ENCODE measurements at places on chromosomes 3 and 15.
A peak's percentile ranks its signal among the peaks of the same experiment; 100 is the strongest.

DNA sequence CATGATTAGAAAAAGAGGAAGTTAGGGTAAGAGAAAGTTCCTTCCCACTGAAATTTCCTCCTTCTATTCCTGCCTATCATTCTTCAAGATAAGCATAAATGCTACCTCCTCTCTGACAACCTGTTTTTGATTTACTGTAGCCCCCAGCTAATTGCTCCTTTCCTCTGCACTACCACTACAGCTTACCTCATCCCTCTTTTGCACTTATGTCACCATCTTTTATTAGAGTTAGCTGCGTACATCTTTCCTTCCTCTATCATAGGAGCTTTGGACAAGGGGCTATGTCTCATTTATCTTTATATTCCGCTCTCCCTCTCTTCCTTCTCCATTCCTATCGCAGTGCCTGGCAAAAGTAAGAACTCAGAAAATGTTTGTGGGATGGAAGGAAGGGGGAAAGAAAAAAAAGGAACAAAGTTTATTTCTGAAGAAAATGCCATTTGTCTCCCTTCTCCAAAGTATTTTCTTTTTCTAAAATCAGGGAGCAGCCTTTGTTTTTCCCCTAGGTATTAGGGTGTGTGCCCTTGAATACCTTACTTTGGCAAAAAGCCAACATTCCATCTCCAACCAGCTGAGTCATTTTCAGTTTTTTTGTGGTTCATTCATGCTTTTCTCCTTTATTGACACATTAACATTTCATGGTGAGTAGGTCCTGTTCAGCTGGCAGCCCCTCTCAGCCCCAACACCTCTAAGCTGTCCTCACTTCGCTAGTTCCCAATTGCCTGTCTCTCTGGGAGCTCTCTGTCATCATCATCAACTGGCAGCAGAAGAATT, 87.6 kb upstream of the SOX2 start:
- no peak for DNase-seq

GRCh38 chr3:195147649-195148080, 123.3 kb downstream of the XXYLT1 start:
- DNase-seq: no peak

DNA sequence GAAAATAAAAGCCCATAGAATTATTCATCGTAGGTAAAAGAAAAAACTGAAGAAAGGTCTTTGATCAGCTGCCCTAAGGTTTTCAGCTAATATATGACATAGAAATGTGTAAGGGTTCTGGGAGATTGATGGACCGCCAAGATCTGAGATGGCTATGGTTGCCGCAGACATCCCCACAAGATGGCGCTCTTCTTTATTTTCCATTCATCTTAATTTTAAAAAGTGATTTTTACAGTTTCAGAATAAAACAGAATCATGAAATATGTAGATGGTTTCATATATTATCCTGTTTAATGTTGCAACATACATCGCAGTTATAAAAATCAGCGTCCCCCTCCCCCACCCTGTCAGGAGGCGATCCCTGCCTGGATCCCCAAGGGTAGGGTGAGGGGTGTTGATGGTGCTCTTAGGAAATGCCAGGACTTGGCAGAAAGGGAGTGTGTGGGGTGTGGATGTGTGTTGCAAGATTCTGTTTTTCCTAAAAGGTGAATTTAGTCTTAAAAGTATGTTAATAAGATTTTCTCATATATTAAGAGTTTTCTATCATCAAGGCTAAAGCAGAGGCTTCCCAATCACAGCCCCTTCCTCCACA, 68.8 kb downstream of the ANXA2 start:
- peak; percentile 15 for DNase-seq

- no peak for DNase-seq
Observed at GRCh38 chr15:35736150-35736549, 190.2 kb upstream of the DPH6 start.

DNA sequence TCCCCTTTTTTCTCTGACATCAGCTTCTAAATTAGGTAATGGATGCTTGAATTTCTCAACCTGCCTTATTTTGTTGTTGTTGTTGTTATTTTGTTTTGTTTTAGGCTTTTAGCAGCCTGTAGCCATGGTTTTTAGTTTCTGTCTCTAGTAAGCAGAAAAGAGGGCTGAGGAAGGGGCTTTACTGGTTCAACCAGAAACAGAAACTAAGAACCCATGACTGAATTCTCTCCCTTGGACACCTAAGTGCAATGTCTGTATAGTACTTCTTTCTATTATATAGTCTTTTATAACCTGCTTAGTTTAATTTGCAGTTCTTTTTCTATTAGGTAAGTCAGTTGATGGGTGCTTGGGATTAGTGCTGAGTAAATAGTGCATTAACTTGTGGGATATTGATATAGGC, 129.0 kb downstream of the BBX start:
- DNase-seq: no peak

DNA sequence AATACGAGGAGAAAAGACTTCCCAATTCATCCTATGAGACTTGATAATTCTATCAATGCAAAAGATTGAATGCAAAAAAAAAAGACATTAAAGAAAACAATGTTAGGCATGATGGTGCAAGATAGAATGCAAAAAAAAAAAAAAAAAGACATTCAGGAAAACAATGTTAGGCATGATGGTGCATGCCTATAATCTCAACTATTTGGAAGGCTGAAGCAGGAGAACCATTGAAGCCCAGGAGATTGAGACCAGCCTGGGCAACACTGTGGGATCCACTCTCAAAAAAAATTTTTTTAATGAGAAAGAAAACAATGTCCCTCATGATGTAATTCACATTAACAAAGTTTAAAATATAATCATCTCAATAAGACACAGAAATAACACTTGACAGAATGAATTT, 75.9 kb downstream of the MYO9A start:
- DNase-seq: no peak

All from activated gamma-delta T cell treated with Interleukin-2 at 50 U/mL for 16 hours (primary cell).